ENCODE measurements at places on chromosomes 4 and X. TPM values are rescaled to one million over a fixed set of nuclear protein-coding genes. Genes with fewer than 3 reads are reported as not detected.

Gene PALLD
- total RNA-seq = 26.7 TPM

Gene CXorf49B
- total RNA-seq = not detected

Gene P2RY4
- total RNA-seq = not detected

Gene CSN1S1
- total RNA-seq = not detected

Gene CDKL2
- total RNA-seq = 1.4 TPM

Gene XAGE2
- not detected for total RNA-seq

Gene CT83
- not detected for total RNA-seq

Gene CENPVL3
- 5.2 TPM for total RNA-seq

Gene SPARCL1
- 0.78 TPM for total RNA-seq

Gene LPAR4
- total RNA-seq = 16.3 TPM

Gene HS3ST1
- 1.7 TPM for total RNA-seq

Gene PROM1
- total RNA-seq = 65.4 TPM

Gene CXCR3
- total RNA-seq = not detected

Gene BGN
- 2.1 TPM for total RNA-seq

Gene C4orf54
- total RNA-seq = not detected

Gene ZNF41
- total RNA-seq = 5.3 TPM

Gene CXCL11
- total RNA-seq = 0.33 TPM
